Activated CD4-positive, alpha-beta memory T cell treated with anti-CD3 and anti-CD28 coated beads, Interleukin-2, amount 10 ng/mL, durations not matched to agents 7 days and 5 days (primary cell): ENCODE measurements at places on chromosomes 13 and 19. TPM values are rescaled to one million over a fixed set of nuclear protein-coding genes. Genes with fewer than 3 reads are reported as not detected.

The ZNF418 gene
- total RNA-seq = 3.0 TPM

The CYP2F1 gene
- total RNA-seq = not detected

The KIR3DL2 gene
- 1.1 TPM for total RNA-seq

The FFAR2 gene
- total RNA-seq = not detected

DNA sequence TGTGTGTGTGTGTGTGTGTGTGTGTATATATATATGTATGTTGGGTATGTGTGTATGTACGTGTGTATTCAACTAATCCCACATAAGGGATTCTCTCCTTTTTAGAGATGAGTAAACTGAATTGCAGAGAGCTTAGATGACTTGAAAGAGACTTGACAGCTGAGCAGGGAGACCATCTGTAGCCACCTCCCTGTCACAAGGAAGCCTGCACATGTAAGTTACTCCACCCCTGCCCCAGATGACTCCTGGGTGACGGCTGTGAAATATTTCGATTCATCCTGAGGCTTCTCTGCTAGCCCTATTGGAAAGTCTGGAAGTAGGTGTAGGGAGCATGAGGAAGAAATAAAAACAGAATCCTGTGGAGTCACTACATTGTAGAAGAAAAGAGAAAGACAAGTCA, 480.4 kb downstream of the FOXO1 start:
- DNase-seq = no peak

- DNase-seq = peak; percentile 46
Observed at GRCh38 chr13:99796175-99796819, 175.3 kb downstream of the ZIC5 start.

DNA sequence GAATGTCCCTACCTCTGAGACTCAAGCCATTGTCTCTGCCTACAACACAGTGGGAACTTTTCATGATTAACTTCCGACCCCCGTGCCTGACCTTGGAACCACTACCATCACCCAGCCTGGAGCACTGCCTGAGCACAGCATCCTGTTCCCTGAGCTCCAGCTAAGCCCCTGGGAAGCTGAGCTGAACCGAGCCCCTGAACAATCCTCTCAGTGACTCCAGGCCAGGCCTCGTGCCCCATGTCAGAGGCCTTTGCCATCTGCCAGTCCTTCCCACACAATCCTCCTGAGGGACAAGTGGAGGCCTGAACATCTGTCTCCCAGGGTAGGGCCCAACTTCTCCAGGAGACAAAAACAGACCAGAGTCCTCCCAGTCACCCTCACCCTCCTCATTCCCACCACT, 17.5 kb downstream of the CEACAM3 start:
- no peak for DNase-seq

DNA sequence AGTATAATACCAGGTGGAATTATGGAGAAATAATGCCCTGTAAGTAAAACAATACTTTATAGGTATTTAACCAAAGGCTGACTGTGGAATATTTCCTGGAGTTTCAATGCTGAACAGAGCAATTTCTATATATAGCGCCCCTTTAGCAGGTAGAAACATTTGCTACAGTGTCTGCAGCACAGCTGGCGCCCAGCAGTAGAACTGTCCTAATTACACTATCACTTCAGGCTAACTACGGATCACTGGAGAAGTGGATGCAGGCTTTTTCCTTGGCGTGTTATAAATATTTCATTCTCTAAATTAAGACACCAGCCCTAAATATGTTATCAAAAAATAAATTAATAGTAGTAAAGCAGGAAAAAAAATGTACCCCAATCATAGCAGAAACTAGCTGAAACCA, 3.1 kb downstream of the SHISA2 start:
- no peak for DNase-seq

DNA sequence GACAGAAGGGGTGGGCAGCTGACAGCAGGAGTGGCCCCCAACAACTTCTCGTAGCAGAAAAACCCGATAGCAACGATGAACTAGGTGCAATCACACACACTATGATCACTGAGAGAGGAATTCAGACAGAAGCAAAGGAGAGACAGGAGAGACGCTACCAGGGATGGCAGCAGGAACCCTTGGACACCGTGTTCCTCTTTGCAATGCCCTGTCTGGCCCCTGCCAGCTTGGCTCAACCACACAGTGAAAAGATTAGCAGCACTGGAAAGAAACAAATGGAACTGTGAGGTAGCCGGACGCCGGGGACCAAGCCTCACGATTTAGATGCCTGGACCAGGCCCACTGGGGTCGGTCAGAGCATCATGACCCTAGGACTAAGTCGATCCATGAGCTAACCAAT, 23.6 kb downstream of the DCAF15 start:
- DNase-seq = no peak

GRCh38 chr13:47816831-47817230, 184.2 kb downstream of the SUCLA2 start:
- no peak for DNase-seq

DNA sequence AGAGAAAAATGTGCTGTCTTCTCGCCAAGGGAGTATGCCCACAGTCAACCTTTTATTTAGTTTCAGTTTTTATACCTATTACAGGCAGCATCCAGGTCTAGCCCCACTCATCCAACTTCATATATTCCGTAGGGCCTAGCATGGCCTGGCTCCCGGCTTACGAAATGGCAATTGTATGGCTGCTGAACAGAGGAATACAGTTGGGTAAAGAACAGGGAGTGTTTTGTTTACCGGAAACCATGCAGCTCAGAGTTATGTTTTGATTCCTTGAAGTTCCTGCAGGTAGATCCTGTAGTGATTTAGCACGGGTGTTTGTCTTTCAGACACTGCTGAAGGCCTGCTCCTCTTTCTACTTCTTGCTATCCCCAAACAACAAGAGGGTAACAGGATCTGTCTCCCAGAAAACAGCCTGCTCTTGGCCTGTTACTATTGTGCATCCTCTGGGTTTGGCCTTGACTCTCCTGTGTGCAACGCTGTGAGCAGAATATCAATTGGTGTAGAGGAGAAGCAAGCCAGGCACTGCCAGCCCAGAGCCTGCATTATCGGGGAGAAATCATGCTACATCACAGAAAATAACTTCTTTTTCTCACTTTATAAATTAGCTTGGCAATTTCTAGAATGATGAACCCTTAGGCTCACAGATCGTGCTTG, 32.4 kb downstream of the OLFM4 start:
- no peak for DNase-seq

- no peak for DNase-seq
Observed at GRCh38 chr13:113862191-113862930, 1.5 kb downstream of the GAS6 start.

DNA sequence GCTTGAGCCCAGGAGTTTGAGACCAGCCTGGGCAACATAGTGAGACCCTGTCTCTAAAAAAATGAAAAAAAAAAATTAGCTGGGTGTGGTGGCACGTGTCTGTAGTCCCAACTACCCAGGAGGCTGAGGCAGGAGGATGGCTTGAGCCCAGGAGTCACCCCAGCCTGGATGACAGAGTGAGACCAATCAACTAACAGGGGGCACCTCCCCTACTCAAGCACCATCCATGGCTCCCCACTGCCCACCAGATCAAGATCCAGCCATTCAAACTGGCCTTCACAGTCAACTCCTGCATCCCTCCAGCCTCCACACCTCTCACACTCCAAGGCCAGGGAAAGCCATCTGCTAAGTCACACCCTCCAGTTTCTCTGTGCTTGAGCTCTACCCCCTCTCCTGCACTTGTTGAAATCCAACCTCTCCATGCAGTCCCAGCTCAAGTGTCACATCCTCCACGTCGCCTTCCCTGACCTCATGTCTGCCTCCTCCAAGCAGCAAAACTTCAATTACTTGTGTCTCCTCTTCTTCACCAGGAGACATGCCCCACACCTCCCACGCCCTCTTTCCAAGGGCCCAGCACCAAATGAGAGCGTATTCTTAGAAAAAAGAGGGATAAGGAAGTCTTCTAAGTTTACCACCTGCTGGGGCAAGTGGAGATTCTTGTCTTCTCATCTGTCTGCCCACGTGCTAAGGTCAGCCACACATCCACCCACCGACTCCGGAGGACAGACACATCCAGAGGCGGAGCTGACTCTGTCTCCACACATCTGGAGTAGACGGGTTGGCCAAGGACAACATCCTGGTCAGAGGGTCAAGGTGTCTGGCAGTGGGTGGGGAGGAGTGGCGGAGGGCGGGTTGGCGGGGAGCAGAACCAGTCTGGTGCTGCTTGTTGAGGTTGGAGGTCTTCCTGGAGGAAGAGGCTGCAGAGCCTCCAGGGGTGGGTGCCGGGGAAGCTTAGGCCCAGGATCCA, 974 bp upstream of the CYP4F22 start:
- DNase-seq = no peak

- no peak for DNase-seq
Observed at GRCh38 chr13:94656176-94656575, 54.5 kb downstream of the GPR180 start.

DNA sequence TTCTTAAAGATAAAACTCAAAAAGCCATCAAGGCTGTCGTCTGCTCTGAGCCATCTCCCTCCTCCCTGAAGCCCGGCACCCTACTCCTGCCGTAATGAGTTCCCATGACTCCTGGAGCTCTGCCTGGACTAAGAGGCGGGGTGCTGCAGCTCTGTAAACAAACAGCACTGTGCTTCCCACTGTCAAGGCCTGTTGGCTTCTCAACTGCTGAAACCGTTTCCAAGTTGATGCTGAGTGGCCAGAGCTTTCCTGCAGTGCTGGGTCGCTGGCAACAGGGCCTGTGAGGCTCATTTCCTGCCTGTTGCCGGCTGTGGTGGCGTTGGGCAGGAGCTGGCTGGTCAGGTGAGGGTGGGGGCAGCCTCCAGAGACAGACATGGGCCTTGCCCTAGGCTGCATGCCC, 26.7 kb upstream of the ISYNA1 start:
- DNase-seq = no peak

- DNase-seq = no peak
Observed at GRCh38 chr13:58682616-58683015, 1051.1 kb downstream of the PCDH17 start.

GRCh38 chr13:98384739-98385138, 192.2 kb downstream of the STK24 start:
- DNase-seq = no peak

- DNase-seq = no peak
Observed at GRCh38 chr19:16272945-16273344, 51.7 kb upstream of the KLF2 start.
